ENCODE measurements at places on chromosomes 1 and 21.

DNA sequence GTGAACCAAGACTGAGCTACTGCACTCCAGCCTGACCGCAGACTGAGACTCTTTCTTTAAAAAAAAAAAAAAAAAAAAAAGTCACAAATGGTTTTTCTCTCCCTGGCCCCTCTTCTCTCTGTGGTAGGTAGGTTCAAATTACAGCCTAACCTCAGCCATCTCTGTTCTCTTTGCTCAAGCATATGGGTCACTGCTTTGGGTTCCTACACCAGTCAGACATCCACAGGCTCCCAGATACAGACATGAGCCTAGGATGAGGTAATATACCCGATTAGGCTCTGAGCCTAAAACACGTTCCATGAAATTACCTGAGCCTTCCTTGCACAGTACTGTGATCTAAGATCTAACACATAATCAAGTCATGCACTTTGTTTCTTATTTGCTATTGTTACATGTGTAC, 90.5 kb upstream of the JAK1 start:
- no peak for DNase-seq

- no peak for DNase-seq
These were observed 57.0 kb upstream of the IGSF5 start for GRCh38 chr21:39688010-39688409.

DNA sequence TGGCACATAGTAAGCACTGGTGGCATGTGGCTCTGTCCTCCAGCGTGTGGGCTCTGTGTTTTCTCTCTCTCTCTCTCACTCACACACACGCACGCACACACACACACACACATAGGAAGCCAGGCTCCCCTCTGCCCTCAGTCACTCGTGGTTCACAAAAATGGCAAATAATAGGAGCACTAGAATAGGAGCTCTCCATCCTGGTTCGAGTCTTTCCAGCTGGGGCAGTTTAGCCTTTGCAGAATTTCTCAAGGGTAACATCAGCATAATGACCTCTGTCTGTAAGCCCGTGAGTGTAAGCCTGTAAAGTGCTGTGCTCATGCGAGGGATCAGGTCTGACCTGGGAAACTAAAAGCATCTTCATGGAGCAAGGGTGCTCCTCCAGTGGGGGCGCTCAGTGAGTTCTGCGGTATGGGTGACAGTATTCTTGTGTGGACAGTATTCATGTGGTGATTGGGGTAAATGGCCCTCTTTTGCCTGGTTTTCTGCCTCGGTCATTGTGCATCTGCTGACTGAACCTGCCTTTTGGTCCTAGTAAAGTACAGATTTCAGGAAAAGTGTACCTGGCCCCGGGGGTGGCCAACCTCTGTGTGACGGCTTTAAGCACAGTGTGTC, 842 bp upstream of the ZC3H12A start:
- no peak for DNase-seq

GRCh38 chr1:238343852-238344251, 453.1 kb upstream of the ZP4 start:
- DNase-seq, result no peak

DNA sequence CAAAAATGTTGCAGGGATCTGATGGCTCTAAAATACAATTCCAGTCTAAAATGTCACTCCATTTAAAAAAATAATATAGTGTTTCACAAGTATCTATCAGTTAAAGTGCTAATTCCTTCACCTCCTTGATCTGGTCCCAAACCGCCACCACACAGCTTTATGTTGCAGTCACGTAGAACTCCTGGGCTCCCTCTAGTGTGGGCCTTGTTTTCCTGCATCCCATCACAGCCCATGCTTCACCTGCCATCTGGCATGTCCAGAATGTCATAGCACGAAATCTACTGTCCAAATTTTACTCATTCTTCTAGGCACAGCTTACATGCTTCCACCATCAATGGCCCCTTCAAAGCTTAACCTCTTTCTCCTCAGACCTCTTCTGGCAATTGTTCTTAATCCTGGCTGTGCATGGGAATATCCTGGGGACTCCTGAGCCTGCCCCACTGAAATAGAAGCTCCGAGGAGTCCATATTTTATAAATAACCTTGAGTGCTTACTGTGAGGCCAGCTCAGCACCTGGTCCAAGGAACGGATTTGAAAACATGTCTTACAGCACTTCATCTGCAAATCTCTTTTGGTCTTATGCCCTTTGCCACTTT, 15.5 kb downstream of the FYB2 start:
- no peak for DNase-seq

DNA sequence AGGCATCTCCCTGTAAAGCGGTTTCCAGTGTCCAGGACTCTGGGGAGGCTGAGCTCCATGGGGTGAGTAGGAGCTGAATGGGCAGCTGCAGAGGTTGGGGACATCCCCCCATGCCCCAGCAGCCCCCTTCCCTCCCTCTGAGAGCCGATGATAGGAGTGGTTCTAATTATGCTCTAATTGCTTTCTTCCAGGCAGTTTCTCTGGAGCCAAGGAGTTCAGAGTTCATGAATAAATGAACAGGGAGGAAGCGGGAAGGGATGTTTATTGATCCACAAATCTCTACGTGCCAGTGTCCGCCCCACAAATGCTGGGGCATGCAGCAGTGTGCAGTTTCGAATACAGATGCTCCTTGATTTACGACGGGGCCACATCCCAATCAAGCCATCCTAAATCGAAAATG, 15.6 kb downstream of the NKAIN1 start:
- DNase-seq, result no peak

GRCh38 chr21:38054334-38054733, 138.1 kb upstream of the KCNJ6 start:
- no peak for DNase-seq

DNA sequence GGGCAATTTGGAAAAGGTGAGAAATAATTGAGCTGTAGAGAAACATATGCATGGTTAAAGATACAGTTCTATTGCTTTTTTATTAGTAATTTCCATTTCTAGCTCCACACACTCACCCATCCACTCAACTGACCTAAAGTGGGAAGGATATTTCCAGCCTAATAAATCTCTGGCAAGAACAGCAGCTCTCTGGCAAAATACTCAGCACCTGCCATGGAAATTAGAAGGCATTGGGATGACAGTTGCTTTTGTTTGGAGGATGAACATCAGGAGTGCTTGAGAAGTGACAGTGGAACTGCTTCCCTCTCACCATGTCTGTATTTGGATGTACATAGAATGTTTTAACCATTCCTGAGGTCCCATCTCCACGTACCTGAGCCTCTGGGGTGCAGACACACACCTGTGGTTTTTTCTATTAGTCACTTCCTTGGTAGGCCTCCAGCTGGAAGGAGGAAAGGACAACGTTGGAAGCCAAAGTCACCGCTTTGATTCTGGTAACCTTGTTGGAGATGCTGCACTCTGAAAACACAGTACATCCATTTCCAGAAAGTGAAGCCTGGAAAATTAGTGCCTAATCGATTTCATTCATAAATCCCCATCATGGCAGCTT, 62.3 kb upstream of the RUNX1 start:
- DNase-seq, result no peak

DNA sequence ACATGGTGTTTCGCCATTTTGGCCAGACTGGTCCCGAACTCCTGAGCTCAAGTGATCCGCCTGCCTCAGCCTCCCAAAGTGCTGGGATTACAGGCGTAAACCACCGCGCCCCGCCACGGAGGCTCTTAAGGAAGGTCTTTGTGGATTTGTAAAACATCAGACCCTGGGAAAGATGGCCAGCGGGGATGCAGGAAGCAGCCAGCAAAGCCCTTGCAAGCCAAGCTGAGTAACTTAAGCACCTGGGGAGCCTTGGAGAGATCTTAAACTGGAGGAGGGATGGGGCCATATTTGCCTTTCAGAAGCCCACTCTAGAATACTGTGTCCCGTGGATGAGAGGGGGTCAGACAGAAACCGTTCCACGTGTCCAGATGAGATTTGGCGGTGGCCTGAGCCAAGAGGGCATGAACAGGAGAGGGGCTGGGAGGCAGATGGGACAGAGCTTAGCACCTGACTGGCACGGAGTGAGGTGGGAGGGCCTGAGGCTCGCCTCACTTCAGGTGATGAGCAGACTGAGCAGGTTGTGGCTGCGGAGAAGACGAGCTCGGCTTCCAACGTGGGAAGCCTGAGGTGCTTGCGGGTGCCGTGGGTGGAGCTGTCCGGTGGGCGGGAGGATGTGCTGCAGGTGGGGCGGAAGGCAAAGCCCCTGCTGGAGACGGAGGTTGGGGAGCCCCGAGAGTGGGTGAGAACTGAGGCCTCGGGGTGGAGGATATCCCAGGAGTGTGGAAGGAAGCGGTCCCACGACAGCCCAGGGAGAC, 11.7 kb downstream of the C1orf216 start:
- no peak for DNase-seq

GRCh38 chr1:186985889-186986491, 157.2 kb downstream of the PLA2G4A start:
- DNase-seq, result no peak

DNA sequence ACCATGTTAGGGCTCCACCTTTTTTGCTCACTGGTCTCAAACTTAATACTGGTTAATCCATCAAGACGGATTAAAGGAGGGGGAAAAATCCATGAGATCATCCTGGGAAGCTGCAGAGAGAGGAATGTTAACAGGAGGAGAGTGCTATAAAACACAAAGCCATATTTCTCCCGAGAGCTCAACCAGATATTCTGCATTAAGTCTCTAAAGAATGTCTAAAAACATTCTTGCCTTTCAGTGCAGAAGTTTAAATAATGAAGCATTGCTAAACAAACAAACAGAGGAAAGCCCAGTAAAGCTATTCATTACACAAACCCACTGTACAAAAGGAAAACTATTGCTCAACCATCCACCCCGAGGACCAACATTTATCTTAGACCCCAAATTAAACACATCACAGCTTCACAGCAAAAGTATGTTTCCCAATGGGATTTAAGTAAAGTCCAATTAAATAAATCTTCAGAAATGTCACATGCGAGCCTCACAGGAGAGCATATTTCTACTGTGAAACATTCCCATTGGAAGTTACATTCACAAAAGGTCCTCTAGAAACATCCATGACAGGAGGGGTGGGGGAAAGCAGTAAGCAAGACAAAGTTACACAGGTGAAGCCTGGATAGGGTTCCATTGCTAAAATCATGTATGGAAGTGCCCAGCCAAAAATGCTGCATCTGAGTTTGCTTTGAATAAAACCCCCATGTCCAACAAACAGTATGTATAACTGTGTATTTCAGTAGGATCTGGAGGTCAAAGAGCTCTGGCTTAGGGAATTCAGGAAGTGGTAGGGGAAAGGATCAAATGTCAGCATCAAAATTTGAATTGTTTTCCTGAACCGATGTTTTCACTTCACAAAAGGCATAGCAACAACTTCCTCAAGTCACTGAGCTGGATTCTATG, 23.3 kb downstream of the DUSP10 start:
- DNase-seq, result no peak

GRCh38 chr21:40422896-40423635, 423.9 kb downstream of the DSCAM start:
- DNase-seq, result no peak

- DNase-seq, result peak; percentile 2
These were observed 43.3 kb upstream of the LPAR3 start for GRCh38 chr1:84936116-84936810.

DNA sequence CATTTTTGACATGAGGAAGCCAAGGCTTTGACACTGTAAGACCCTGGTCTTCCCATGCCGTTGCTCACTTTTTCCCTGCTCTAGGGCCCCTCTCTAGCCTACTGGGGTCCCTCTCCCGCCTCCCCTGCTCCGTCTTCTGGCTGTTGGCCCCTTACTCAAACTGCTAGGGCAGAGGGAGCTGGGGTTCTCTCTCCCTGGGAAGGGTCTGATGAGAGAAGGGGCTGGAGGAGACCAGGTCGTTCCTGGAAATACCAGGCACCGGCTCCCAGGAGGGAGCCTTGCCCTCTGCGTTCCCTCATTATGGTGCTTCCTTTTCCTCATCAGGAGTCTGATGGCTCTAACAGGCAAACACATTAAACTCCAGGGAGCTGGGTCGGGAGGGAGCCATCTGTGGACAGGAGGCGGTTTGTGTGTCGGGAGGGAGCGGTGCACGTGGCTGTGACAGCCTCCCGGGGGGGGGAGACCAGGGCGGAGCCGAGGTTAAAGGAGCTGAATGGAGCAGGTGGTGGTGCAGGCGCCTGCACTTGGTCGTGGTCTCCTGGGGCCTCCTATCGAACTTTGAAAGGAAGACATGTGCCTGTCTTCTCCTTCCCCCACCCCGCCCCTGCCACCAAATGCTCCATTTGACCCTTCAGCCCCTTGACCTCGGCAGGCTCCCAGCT, 35.4 kb upstream of the LHX4 start:
- no peak for DNase-seq

DNA sequence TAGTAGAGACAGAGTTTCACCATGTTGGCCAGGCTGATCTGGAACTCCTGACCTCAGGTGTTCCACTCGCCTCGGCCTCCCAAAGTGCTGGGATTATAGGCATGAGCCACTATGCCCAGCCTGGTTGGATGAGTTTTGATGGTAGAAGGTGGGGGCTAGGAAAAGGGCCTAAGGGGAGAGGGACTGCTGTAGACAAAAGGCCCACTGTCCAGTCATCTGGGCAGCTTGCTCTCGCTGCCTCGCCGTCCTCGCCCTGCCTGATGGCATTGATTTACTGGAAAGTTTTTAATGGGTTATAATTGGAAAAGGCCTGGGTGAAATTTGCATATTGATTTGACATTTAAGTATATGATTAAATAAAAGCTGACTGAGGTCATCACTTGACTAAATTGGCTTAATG, 175.1 kb upstream of the CSF3R start:
- DNase-seq, result no peak

DNA sequence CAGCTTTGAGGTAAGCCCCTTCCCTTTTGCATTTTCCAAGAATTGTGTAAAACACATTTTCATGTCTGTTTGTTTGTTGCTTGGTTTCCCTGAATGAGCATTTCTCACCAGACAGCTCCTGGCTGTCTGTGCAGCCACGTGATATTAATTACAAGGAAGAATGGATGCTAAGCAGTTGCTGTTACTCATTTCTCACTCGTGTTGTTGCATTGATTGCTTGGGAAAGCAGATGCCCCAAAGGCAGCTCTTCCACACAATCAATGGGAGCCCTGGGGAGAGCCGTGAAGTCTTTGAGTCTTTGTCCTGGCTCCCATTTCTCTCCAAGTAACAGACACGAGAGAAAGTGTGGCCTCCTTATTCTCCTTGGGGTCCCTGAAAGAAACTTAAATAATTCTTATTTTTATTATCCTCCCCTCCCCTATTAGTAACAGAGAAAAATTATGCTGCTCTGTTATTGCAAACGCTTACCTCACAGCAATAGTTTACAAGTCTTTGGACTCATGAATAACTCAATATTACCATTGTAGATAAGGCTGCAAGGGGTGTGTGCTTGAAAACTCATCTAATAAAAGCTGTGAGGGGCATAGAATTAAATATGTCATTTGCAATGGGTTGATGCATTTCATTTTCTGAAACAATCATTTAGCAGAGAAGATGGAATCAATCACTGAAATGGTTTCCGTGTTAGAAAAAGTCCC, 127.7 kb upstream of the CAMK1G start:
- DNase-seq, result no peak

DNA sequence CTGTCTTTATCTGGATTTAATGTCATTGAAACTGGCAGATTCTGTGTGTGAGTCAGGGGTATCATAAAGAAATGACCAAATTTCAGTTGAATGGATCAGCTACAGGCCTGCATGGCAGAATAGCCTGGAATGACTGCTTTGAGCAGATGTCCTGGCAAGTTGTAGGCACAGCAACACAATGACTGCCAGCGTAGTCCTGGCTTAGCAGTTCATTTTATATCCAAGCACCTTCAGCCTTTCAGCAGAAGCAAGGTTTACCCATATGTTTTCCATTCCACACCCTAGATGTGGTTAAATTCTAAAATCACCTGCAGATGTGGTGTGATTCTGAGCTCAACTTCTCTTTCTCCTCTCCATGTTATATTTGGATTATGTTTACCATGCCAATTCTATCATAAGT, 22.3 kb upstream of the PTGFR start:
- DNase-seq, result no peak
